ENCODE measurements at places on chromosomes 6 and 20. TPM values are rescaled to one million over a fixed set of nuclear protein-coding genes. Genes with fewer than 3 reads are reported as not detected.

The MSH5 gene
- polyA plus RNA-seq: 1.8 TPM

The HLA-DQB2 gene
- polyA plus RNA-seq: not detected

The DEFB115 gene
- polyA plus RNA-seq: not detected

The CDH26 gene
- 0.88 TPM for polyA plus RNA-seq

The RAET1E gene
- 0.41 TPM for polyA plus RNA-seq

The CCN5 gene
- polyA plus RNA-seq: 102 TPM

The GSTA1 gene
- 0.09 TPM for polyA plus RNA-seq

The PRR18 gene
- 0.02 TPM for polyA plus RNA-seq
